ENCODE measurements at places on chromosomes 2 and 18. TPM values are rescaled to one million over a fixed set of nuclear protein-coding genes. Genes with fewer than 3 reads are reported as not detected.
A peak's percentile ranks its signal among the peaks of the same experiment; 100 is the strongest.

- no peak overlapping the region for H3K4me3 ChIP-seq
- no peaks in the 10 kb centered on the region for H3K36me3 ChIP-seq
- no peaks in the 10 kb centered on the region for H3K27me3 ChIP-seq
- no peak overlapping the region for H3K27ac ChIP-seq
Observed at GRCh38 chr2:236776206-236776605, 206.6 kb downstream of the ACKR3 start.

The PLEKHH2 gene
- polyA plus RNA-seq: not detected

The STPG4 gene
- polyA plus RNA-seq: not detected

The AQP12B gene
- polyA plus RNA-seq: not detected

The ERFE gene
- not detected for polyA plus RNA-seq

The LYG1 gene
- 0.83 TPM for polyA plus RNA-seq

The TNFAIP6 gene
- 1.2 TPM for polyA plus RNA-seq

- DNase-seq: no peak
- no peak overlapping the region for H3K4me3 ChIP-seq
- peaks cover 3% of the 10 kb centered on the region for H3K4me1 ChIP-seq
- H3K27me3 ChIP-seq: no peaks in the 10 kb centered on the region
- H3K36me3 ChIP-seq: peaks cover 21% of the 10 kb centered on the region
Observed at GRCh38 chr2:95113464-95113863, 8.1 kb downstream of the MRPS5 start.

- H3K4me1 ChIP-seq: no peaks in the 10 kb centered on the region
- H3K27me3 ChIP-seq: no peaks in the 10 kb centered on the region
- DNase-seq: no peak
- no peak overlapping the region for H3K27ac ChIP-seq
- H3K36me3 ChIP-seq: no peaks in the 10 kb centered on the region
Observed at GRCh38 chr18:61748004-61748403, 144.8 kb downstream of the RNF152 start.

The MEIS1 gene
- not detected for polyA plus RNA-seq

DNA sequence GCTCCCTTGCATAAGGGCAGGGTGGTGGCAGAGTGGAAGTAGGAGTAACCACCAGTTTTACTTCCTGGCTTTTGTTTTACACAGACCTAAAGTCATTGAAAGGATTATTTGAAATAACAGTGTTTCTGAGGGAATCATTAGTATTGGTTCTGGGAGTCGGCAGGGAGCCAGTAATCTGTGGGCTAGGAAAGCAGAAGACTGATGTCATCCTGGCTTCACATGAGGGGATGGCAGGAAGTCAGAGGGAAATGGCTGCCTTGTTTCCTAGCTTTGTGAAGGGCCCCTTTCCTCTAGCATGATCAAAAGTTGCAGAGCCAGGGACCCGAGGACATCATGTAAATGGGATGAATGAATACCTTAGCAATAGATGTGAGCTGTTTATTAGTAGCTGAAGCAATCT, 792.6 kb downstream of the CPS1 start:
- H3K27me3 ChIP-seq: no peaks in the 10 kb centered on the region
- no peak overlapping the region for H3K27ac ChIP-seq
- no peaks in the 10 kb centered on the region for H3K4me1 ChIP-seq
- no peaks in the 10 kb centered on the region for H3K36me3 ChIP-seq
- DNase-seq: no peak
- H3K4me3 ChIP-seq: no peak overlapping the region

The OXER1 gene
- 4.5 TPM for polyA plus RNA-seq

DNA sequence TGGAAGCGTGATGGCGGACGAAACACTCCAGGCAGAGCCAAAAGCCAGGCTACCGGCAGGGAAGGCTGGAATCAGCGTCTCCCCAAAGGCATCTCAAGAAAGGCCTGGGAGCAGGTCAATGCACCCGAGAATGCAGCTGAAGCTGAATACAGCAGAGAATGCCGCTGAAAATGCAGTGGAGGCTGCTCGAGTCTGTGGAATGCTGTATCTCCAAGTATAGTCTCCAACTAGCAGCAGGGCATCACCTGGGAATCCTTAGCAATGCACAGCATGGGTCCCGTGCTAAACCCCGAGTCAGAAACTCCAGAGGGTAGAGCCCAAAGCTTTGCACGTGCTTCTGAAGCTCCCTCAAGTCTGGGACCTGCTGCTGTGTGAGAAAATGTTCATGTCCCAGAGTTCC, 191.1 kb upstream of the ALKAL2 start:
- no peak overlapping the region for H3K4me3 ChIP-seq
- H3K4me1 ChIP-seq: no peaks in the 10 kb centered on the region
- no peak for DNase-seq
- H3K27me3 ChIP-seq: no peaks in the 10 kb centered on the region
- H3K36me3 ChIP-seq: no peaks in the 10 kb centered on the region

- H3K4me1 ChIP-seq: peaks cover 35% of the 10 kb centered on the region
- H3K36me3 ChIP-seq: peaks cover 3% of the 10 kb centered on the region
- no peaks in the 10 kb centered on the region for H3K27me3 ChIP-seq
- peak overlapping the region; percentile 70 for H3K27ac ChIP-seq
Observed at GRCh38 chr18:31634331-31634713, 42.6 kb downstream of the TTR start.

DNA sequence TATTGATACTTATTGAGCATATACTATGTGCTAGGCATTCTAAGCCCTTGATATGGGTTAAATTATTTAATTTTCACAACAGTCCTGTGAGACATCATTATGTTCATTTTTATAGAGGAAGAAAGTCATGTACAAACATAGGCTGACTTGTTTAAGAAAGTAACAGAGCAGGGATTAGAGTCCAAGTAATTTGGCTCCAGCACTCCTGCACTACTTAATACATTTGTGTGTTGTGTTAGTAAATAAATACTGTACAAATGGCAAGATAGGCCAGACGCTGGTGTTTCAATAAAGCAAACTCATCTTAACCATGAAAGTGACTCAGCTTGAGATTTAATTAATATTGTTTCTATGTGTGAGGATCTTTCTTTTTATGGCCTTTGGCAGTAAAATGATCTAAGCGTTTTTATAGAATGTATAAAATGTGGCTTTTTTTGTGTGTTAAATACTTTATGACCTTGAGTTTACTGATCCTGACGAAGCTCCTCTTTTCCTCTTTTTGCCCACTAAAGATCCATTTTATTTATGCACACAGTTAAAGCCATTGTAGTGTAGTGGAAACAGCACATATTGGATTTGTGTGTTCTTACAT, 21.3 kb downstream of the NBEAL1 start:
- no peaks in the 10 kb centered on the region for H3K27me3 ChIP-seq
- no peak overlapping the region for H3K4me3 ChIP-seq
- DNase-seq: no peak
- H3K27ac ChIP-seq: no peak overlapping the region
- H3K4me1 ChIP-seq: no peaks in the 10 kb centered on the region

The MRPS5 gene
- polyA plus RNA-seq: 75.7 TPM

DNA sequence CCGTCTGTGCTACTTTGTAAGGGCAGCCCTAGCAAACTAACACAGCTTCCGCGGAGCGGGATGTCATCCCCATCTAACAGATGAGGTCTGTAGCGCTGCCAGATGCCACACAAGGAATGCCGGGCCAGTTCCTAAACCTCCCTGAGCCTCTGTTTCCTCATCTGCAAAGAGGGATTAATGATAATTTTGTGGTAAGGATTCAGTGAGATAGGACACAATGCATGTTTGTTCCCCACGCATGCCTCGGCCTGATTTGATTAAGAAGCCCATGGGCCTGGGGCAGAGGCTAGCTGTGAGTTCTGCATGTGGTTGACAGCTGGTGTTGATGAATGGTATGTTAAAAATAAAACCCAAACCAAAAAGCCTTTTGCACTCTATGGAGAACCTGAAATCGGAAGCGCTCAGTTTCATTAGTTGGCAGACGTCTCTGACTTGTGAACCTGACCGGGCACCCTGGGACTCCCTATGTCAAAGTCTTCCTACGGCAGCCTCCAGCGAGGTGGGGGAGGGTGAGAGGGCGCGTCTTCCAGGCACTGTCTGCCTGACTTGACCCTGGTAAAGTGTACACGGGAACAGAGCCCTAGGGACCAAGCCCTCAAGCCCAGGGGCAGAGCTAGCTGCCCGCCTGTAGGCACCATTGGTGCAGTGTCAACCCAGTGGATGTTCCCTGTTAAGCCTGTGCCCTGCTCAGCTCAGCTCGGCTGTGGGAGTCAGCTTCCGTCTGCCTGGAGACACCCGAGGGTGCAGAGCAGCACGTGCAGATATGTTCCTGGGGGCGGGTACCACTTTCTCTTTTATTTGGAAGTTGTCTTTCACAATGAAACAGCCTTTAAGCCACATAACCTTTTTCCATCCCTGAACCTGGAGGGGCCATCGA, 14.8 kb upstream of the INHBB start:
- DNase-seq: no peak
- H3K4me3 ChIP-seq: no peak overlapping the region
- H3K27ac ChIP-seq: no peak overlapping the region
- H3K27me3 ChIP-seq: peaks cover 5% of the 10 kb centered on the region
- no peaks in the 10 kb centered on the region for H3K4me1 ChIP-seq
- no peaks in the 10 kb centered on the region for H3K36me3 ChIP-seq

DNA sequence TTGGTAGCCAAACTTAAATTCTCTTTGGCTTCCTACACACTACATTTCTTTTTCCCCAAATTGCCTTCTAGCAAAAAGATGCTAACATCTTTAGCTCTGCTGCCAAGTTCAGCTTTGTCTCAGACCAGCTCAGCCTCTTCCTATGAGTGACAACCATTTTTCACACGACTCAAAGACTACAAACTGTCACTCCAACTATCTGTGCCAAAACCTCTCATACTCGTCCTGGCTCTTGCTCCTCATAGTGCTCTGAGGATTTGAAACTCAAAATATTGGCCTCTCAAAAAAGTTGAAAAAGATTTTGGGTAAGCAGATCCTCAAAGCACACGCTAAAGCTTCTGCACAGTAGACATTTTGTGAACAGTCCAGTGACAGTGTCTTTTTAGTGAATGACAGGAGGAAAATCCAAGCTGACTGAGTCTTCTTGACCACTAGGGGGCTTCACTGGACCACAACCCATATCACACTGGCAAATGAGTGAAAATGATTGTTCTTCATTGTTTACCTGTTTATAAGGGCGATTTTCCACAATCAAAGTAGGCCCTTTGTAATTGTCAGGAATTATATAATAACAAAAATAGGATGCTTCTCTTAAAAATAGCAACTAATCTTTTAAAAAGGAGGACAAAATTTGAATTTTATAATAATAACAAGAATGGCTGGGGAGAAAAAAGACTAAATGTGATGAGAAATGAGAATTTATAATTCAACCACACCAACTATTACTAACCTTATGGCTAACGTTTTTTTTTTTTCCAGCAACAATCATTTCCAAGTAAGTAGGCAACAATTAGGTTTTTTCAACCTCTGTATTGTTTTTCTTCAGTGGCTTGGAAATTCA, 85.5 kb upstream of the PGAP1 start:
- no peak overlapping the region for H3K4me3 ChIP-seq
- no peak overlapping the region for H3K27ac ChIP-seq
- no peaks in the 10 kb centered on the region for H3K27me3 ChIP-seq
- peaks cover 3% of the 10 kb centered on the region for H3K36me3 ChIP-seq
- H3K4me1 ChIP-seq: no peaks in the 10 kb centered on the region
- DNase-seq: no peak

GRCh38 chr2:170113168-170113894, 64.6 kb upstream of the MYO3B start:
- DNase-seq: no peak
- no peak overlapping the region for H3K27ac ChIP-seq
- no peaks in the 10 kb centered on the region for H3K4me1 ChIP-seq
- H3K27me3 ChIP-seq: no peaks in the 10 kb centered on the region
- H3K36me3 ChIP-seq: no peaks in the 10 kb centered on the region
- no peak overlapping the region for H3K4me3 ChIP-seq

The MEMO1 gene
- polyA plus RNA-seq: 71.9 TPM

DNA sequence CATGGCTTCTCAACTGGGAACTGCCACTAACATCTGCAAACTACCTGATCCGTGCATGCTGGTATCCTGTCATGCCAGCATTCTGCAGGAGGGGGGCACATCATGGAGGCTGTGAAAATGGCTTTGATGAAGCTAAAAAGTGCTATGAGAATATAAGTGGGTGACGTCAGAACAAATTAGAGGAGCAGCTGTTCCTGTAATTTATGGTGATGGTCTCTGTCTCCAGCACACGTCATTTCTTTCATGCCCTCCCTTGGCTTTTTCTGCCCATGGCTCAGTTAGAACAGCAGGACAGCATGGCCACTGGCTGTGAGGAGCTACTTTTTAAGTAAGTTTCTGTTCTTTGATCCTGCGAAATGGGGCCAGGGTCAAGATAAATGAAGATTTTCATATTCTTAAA, 466.3 kb downstream of the THSD7B start:
- no peaks in the 10 kb centered on the region for H3K4me1 ChIP-seq
- no peak overlapping the region for H3K27ac ChIP-seq
- no peaks in the 10 kb centered on the region for H3K36me3 ChIP-seq
- DNase-seq: no peak

- no peak for DNase-seq
- H3K27ac ChIP-seq: no peak overlapping the region
- H3K4me1 ChIP-seq: no peaks in the 10 kb centered on the region
- H3K27me3 ChIP-seq: peaks cover 2% of the 10 kb centered on the region
Observed at GRCh38 chr2:2683606-2684224, 352.6 kb upstream of the MYT1L start.

The RGPD4 gene
- polyA plus RNA-seq: 0.08 TPM

The SERPINB13 gene
- polyA plus RNA-seq: not detected

The SLC5A7 gene
- not detected for polyA plus RNA-seq

The ADD2 gene
- 0.05 TPM for polyA plus RNA-seq

DNA sequence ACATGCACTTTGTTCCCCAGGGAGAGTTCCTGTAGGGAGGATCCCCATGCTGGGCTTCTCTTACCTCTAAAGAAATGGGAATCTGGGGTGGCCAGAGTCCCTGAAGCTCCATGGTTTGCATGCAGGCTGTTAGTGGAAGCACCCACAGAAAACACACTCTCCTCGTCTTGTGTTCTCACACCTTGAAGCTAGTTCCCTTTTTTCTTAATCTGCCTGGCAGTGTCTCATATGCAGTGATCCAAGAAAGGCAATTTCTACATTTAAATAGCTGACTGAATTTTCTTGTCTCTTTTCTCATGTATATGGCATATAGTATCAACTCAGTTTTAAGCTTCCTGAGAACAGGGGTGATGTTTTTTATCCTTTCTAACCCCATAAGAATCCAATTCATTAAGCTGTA, 65.0 kb downstream of the LINC00305 start:
- DNase-seq: no peak
- no peak overlapping the region for H3K27ac ChIP-seq
- H3K4me3 ChIP-seq: no peak overlapping the region
- no peaks in the 10 kb centered on the region for H3K4me1 ChIP-seq

DNA sequence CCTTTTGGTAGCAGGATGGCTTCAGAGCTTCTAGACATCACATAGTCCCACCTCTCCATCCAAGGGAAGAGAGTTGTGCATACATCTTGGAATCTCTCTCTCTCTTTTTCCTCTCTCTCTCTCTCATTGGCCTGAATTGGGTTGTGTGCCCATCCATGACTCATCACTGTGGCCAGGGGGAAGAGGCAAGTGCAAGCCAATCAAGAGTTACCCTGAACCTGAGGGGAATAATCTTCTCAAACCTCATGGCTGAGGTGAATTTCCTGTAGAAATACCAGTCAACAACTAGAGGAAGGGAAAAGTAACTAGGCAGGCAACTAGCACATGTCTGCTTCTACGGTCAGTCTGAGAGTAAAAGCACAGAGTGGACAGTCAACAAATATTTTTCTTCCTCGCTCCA, 7.3 kb upstream of the CHN1 start:
- H3K4me1 ChIP-seq: no peaks in the 10 kb centered on the region
- no peaks in the 10 kb centered on the region for H3K27me3 ChIP-seq
- no peak for DNase-seq
- H3K36me3 ChIP-seq: no peaks in the 10 kb centered on the region
- no peak overlapping the region for H3K4me3 ChIP-seq
